ENCODE measurements at places on chromosomes 13 and 19. TPM values are rescaled to one million over a fixed set of nuclear protein-coding genes. Genes with fewer than 3 reads are reported as not detected.

DNA sequence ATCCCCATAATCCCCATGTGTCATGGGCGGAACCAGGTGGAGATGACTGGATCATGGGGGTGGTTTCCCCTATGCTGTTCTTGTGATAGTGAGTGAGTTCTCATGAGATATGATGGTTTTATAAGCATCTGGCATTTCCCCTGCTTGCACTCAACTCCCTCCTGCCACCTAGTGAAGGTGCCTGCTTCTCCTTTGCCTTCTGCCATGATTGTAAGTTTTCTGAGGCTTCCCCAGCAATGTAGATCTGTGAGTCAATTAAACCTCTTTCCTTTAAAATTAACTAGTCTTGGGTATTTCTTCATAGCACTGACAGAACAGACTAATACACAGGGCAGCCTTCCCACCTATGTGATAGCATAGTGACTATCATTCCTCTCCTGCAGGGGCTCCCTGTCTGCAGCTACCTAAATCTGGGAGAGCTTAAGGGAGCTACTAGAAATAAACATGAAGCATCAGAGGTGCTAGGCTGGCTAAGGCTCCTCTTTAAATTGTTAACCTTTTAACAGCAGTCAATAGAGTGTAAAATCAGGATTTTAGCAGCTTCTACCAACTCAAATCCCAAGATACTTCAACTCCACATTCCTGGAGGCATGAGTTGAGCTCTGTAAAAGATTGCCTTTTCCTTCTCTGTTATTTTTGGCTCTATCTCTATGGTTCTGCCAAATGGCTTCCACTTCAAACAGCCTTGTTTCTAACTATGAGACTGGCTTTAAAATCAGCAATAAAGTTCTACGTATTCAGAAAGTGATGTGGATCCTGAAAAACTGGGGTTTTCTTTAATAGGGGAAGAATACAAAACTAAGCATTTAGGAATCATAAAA, 112.3 kb downstream of the VWA8 start:
- H3K4me1 ChIP-seq: no peaks in the 10 kb centered on the region
- no peak overlapping the region for H3K27ac ChIP-seq
- DNase-seq: no peak
- no peaks in the 10 kb centered on the region for H3K27me3 ChIP-seq

Gene NLRP7
- total RNA-seq: not detected

DNA sequence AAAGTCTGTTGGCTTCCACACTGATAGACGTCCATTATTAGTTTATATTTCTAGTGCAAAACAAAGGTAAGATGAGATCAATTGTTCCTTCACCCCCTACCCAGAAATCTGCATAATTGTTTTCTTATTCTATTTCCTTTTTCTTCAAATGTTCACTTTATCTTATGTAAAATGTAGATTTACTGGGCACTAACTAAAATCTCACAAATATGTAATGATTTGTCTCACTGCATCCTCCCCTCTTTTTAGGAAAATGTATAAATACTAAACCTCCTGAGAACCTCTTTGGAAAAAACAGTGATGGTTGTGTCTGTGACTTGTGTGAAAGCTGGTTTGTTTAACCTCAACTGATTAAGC, 1377.2 kb upstream of the MIR17HG start:
- H3K27ac ChIP-seq: no peak overlapping the region
- no peak overlapping the region for H3K4me3 ChIP-seq
- no peak for DNase-seq
- H3K27me3 ChIP-seq: no peaks in the 10 kb centered on the region
- H3K4me1 ChIP-seq: no peaks in the 10 kb centered on the region

Gene OR4F17
- total RNA-seq: not detected

Gene ICAM4
- total RNA-seq: 0.26 TPM

DNA sequence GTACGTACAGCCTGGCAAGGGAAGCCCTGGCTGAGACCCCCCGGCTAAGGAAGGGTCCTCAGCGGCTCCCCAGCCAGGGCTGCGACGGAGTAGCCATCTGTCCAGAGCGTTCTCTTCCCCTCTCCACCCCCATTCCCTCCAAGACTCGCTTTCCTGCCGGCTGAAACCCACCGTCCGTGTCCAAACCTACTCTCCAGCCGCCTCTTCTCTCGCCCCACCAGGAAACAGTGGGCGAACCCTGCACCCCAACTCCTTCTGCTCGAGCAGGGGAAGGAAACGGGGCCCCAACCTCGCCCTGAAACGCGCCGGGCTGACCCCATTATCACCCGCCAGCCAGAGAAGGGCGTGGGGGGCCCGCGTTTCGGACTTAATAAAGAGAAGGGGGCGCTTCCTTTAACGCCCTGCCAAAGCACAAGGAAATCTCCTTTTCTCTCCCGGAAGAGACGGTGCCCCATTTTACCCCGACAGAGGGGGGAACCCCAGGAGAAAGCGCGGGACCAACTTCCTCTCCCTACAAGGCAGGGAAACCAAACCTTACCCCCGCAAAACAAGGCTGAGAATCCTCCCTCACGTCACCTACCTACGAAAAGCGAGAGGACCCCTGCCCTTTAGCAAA, 2.5 kb downstream of the ZC3H4 start:
- H3K4me1 ChIP-seq: peaks cover under 1% of the 10 kb centered on the region
- DNase-seq: peak; percentile 52
- H3K27me3 ChIP-seq: no peaks in the 10 kb centered on the region
- H3K4me3 ChIP-seq: peak overlapping the region; percentile 69

Gene DHX34
- total RNA-seq: 17.7 TPM

- no peak overlapping the region for H3K4me3 ChIP-seq
- no peak overlapping the region for H3K27ac ChIP-seq
- DNase-seq: no peak
- no peaks in the 10 kb centered on the region for H3K4me1 ChIP-seq
- peaks cover 4% of the 10 kb centered on the region for H3K27me3 ChIP-seq
- no peaks in the 10 kb centered on the region for H3K36me3 ChIP-seq
These were observed 426.4 kb downstream of the SLITRK5 start for GRCh38 chr13:88097541-88097940.

DNA sequence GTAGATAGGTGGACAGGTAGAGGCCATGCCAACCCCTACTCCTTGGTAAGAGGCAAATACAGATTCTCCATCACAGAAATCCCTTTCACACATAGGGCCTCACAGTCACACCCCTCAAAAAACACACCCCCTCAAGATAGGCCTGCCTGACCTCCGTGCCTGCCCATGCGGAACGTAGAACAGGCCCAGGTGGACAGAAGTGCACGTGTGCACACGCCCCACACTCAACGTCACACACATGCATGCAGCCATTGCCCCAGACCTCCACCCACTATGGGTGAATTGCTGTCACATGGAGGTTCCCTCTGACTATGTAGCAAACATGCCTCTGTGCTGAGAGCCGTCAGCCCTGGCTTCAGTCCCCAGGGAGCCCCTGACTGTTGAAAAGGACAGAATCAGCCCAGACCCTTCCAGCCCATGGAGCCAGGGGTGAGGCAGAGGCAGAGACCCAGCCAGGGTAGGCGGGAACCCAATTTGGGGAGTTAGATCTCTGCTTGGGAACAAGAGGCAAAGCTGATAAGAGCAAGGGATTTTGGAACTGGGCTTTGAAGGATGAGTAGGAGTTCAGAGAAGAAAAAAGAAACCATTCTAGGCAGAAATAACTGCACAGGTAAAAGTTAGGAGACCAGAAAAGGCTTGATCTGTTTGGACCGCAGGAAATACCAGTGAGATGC, 3.1 kb downstream of the ANKRD24 start:
- peaks cover 9% of the 10 kb centered on the region for H3K4me1 ChIP-seq
- no peak overlapping the region for H3K4me3 ChIP-seq
- H3K36me3 ChIP-seq: no peaks in the 10 kb centered on the region
- H3K27ac ChIP-seq: no peak overlapping the region
- no peaks in the 10 kb centered on the region for H3K27me3 ChIP-seq
- no peak for DNase-seq

- no peaks in the 10 kb centered on the region for H3K27me3 ChIP-seq
- no peaks in the 10 kb centered on the region for H3K36me3 ChIP-seq
- peaks cover 19% of the 10 kb centered on the region for H3K4me1 ChIP-seq
- peak overlapping the region; percentile 87 for H3K27ac ChIP-seq
- peak; percentile 65 for DNase-seq
These were observed 2.1 kb upstream of the HAMP start for GRCh38 chr19:35279985-35280821.

DNA sequence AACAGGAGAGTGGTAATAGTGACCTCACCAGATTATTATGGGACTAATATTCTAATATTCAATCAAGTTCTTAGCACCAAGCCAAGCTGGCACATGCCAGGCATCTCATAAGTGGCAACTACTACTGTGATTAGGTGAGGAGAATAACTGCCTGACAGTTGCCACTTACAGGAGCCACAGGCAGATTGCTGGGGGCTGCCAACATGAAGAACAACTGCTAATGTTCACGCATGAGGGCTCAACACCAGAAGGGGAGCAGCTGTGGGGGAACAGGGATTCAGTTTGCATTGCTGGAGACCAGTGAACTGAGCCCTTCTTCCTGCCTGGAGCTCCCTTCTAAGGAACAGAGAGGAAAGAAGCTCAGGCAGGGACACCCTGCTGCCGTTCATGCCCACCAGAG, 504.5 kb downstream of the FOXO1 start:
- no peak for DNase-seq
- no peak overlapping the region for H3K27ac ChIP-seq
- H3K27me3 ChIP-seq: no peaks in the 10 kb centered on the region
- H3K4me3 ChIP-seq: no peak overlapping the region
- no peaks in the 10 kb centered on the region for H3K4me1 ChIP-seq
- no peaks in the 10 kb centered on the region for H3K36me3 ChIP-seq

DNA sequence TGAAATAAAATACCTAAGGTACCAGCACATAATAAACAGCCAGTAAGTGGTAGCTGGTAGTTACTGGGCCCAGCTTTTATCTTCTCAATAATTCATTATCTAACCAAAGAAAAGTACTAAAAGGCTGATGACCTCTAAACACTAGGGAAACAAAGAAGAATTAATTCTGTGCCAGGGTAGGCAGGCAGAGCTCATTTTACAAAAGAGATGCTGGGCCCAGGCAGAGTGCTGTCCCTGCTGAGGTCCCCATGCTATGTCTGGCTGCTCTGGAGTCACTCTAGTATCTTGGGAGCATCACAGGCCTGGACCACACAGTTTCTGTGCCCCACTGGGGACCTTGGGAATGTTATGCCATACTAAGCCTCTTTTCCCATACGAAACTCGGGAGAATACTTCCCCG, 18.2 kb downstream of the ZNF507 start:
- H3K27ac ChIP-seq: no peak overlapping the region
- no peak overlapping the region for H3K4me3 ChIP-seq
- no peaks in the 10 kb centered on the region for H3K36me3 ChIP-seq
- H3K27me3 ChIP-seq: no peaks in the 10 kb centered on the region
- no peaks in the 10 kb centered on the region for H3K4me1 ChIP-seq
- DNase-seq: no peak

Gene GSX1
- total RNA-seq: not detected

Measured in ovary (tissue), 10 donors.